Activated CD4-positive, alpha-beta T cell treated with anti-CD3 and anti-CD28 coated beads, Interleukin-2, amount 50 U/mL, for 48 hours (primary cell): ENCODE measurements at places on chromosomes 6 and 20.

GRCh38 chr6:113433335-113433991, 423.7 kb upstream of the MARCKS start:
- DNase-seq = no peak

DNA sequence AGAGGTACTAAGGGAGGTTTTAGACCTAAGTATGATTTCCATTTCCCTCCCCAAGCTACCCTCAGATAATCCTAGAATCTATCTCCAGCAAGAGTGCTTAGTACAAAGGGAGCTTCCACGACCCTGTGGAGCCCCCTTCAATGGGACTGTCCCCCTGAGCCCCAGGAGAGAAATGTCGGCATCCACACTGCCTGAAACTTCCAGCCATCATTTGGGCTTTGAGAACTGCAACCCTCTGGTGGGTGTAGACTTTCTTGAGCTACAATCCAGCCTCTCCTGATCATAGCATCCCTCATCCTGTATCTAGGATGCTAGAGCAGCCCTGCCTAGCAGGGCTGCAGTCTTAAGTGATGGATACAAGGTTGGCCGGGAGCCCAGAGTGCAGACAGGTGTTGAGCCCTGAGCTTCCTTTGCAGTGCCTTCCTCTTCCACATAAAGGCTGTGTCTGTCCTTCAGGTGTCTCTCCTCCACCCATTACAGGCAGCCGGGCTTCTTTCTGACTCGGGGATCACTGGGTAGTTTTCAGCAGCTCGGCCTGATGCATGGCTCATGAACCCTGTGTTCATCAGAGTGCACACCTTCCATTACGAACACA, 424.5 kb downstream of the PREX1 start:
- no peak for DNase-seq

DNA sequence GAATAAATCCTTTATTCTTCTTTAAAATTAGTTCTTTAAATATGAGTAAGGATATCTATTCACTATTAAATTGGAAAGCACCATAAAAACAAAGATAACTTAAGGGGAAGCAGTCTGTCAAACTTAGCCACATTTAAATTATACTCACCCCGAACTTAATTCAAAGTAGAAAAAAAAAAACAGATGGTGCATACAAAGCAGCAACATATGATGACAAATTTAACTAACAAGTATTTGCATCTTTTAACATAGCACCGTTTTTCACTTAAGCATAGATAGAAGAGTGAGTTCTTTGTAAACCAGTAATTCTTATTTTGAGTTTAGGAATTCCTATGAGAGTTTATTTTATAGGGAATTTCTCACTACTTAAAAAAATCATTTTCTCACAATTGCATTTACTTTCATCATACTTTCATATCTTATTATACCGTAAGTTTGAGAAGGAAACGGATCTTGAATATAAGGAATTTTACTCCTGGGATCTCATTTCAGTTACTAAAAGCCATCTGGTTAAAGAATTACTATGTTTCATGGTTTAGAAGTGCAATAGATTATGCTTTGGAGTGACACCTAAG, 828.2 kb upstream of the MAP3K7 start:
- DNase-seq = no peak

GRCh38 chr6:14498748-14499147, 381.2 kb downstream of the CD83 start:
- no peak for DNase-seq

DNA sequence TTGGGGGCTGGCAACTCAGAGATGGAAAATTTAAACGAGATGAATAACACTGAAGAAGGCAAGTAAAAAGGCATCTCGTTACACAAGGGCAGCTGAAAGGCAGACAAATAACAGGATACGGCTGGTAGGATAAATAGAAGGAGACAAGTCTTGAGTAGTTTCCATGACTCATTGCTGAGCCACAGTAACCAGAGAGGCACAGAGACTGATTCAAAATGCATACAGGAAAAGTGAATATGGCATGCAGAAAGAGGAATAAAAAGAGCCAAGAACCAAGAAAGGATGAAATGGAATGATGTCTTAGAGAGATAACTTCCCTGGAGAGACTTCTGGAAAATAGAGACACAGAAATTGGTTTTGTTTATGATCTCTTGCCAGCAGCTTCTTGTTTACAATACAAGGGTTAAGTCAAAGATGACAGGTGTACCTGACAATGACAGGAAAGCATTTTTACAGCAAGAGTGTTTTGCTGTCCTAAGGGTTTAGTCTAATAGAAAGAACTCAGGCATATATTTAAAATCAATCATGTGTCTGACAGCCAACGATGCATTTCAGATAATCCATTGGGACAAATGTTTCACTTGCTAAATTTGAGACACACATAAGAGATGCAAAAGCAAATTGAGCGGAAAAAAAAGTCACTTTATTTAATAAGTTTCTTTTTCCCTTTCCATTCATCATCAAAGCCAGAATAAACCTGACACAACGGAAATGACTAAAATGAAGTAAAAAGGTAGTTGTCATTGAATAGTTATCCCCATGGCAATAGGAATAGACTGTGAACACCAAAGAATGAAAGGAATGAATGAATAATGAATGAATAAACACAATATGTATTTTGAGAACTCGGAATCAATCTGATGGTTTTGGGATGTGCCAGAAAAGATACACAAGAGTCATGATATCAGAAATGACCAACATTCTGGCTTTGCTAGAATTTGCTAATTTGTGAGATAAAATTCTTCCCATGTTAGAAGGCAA, 68.0 kb upstream of the KCNQ5 start:
- no peak for DNase-seq

DNA sequence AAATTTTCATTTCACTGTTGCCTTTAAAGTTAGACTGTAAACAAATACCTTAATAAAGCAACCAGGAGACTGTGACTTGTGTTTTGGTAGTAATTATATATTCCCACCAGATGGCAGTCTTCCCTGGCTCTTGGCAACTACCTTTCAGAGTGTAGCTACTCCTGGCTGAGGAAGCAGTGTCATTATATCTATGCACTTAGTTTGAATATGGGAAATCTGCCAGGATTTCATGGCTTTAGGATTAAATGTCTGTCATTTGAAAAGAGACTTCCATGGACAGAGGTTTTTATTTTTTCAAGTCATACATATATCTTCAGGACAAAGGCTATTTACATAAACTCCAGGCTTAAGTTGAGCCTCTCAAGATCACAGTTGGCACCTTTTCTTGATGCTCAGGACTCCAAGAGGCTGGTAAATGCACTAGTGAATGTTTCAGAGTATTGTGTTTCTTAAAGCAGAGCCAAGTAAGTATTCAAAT, 160.1 kb downstream of the C6orf58 start:
- peak; percentile 26 for DNase-seq

DNA sequence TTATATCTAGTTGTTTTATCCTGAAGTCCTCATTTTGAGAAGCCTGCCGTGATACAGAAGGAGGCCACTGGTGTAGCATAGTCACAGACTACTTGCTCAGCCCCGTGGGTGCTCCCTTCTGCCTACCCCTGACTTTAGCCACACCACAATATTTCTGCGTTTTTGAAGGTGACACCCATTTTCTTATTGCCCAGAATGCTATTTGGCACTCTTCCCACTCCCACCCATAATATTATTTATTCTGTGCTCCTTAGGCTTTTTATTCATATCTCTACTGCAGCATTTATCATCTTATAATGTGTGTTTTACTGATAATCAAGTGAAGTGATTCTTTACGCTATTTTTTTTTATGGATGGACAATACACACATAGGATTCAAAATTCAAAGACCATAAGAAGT, 107.3 kb downstream of the OR2B2 start:
- DNase-seq = no peak

DNA sequence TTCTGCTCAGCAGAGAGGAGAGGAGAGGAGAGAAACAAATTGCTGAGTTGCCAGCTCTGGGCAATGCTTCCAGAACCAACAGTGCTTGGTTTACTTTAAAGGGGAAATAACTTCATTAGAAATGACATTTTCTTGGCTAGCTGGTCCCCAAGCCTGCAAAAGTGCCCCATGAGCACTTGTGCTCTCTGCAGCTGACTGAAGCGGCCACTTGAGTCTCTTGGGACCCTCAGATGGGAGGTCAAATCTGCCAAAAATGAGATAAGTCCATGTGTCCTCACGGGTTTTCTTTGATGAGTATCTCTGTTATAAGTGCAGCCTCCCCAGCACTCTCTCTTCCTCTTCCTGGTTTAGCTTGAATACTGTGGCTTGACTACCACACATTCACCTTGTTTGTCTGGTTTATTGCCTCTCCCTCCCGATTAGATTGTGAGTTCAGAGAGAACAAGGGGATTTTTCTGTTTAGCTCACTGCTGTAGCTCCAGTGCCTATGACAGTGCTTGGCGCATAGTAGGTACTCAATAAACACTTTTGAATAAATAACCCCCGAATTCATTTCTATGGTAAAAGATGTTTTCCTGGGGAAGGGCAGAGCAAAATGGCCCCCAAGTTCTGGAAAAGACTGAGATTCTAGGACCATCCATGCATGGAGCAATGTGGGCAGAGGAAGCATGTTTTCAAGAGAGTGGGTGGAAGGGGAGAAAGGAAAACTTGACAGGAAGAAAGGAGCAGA, 7.0 kb upstream of the RIN2 start:
- DNase-seq = no peak

- DNase-seq = no peak
These were observed 4.2 kb downstream of the AKIRIN2 start for GRCh38 chr6:87697581-87698546.

GRCh38 chr20:36591854-36592641, 13.5 kb upstream of the RAB5IF start:
- peak; percentile 62 for DNase-seq

GRCh38 chr6:3381233-3381921, 75.5 kb downstream of the SLC22A23 start:
- DNase-seq = no peak

GRCh38 chr6:142414462-142415250, 112.8 kb downstream of the ADGRG6 start:
- no peak for DNase-seq

- no peak for DNase-seq
These were observed 33.9 kb upstream of the TINAG start for GRCh38 chr6:54274383-54274782.

GRCh38 chr20:53370345-53370961, 223.2 kb downstream of the ZNF217 start:
- DNase-seq = no peak

- DNase-seq = no peak
These were observed 23.7 kb downstream of the MLIP start for GRCh38 chr6:54134935-54135334.

DNA sequence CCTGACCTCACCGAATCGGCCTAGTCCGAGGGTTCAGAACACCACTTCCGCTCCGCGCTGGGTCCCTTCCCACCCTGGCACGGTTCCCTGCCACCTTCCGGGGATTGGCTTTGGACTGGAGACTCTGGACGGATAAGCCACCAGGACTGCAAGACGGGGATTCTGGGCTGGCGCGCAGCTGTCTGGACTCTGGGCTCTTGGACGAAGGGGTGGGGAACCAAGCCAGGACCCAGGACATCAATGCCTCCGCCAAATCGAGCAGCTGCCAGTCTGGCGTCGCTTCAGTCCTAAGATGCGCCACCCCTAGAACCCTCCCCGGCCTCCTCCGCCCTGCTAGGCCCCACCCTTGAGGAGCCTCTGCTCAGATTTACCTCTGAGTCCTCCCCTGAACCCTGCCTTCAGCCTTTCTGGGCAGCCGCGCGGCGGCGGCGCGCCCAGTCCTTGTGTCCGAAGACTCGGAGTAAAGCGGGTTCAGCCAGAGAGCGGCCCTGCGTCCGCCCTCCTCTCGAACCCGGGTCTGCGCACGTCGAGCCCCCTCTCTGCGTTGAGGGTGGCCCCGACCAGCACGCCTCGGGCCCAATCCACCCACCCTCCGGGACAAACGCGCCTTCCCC, 1.2 kb downstream of the KCNK17 start:
- DNase-seq = no peak

DNA sequence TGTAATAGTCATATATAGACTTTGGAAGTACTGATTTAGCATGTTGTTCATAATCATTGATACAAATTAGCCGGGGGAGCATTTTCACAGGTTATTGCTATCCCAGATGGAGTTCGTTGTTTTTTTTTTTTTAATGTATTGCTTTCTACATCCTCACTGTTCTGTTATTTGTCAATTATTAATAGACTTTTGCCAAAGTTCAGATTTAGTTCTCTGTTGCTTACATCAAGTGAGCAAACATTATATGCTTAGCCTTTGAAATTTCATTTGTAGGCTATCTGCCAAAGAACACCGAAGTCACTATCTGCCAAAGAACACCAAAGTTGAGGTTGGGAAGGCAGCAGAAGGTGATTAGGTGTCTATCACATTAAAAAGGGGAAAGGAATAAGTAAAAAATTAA, at the start of gene HAO1:
Gene HAO1 (minus strand): TSS at position 118 of the 400 bp plus-strand sequence. CDS start 36 bp downstream, at position 82.
- DNase-seq = no peak

GRCh38 chr6:117771403-117771802, 96.1 kb downstream of the NUS1 start:
- DNase-seq = no peak

GRCh38 chr6:32945108-32945760, 4.4 kb upstream of the HLA-DMB start:
- peak; percentile 32 for DNase-seq

DNA sequence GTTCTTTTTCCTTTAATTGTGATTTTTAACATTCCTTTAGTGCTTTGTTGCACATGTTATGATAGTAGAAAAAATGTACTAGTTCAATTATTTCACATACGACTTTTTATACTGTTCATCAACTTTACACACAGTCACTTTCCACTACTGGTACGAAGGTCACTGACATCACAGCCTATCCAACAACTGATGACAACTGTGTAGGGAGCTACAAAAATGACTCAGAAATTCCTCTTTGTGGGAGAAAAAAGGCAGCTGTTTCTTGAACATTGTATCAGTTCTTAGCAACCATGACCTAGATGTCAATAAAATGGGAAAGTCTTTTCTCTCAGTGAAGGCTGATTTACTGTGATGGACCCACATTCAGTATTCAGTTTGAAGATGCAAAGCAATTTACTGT, 7.0 kb upstream of the ID4 start:
- no peak for DNase-seq

DNA sequence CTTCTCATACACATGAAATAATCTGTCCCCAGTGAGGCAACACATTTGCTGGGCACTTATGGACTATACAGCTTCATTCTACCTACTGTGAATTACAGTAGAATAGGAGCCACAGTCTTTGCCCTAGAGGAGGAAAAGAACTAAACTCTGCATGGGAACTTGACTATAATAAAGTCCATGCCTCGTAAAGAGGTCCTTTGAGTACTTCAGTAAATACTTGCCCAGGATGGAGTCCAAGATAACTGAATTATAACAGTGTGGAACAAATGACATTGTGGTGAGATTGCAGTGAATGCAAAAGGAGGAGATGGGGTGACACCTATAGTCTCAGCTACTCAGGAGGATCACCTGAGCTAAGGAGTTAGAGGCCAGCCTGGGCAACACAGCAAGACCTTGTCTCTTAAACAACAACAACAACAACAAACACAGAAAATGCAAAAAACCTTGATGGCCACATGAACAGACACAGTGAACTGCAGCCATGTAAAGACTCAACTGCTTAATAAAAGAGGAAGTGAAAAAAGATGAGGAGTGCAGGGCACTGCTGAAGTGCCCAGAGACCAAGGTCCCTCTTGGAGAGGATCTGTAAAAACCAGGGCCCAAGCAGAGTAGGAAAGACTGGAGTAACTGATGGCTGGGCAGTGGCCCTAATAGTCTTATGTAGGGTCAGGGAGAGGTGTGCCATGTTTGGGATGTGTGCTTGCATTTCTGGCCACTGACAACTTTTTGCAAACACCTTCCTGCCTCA, 3.7 kb downstream of the MRPS18A start:
- DNase-seq = no peak
